ENCODE measurements at places on chromosomes 16 and 17.

DNA sequence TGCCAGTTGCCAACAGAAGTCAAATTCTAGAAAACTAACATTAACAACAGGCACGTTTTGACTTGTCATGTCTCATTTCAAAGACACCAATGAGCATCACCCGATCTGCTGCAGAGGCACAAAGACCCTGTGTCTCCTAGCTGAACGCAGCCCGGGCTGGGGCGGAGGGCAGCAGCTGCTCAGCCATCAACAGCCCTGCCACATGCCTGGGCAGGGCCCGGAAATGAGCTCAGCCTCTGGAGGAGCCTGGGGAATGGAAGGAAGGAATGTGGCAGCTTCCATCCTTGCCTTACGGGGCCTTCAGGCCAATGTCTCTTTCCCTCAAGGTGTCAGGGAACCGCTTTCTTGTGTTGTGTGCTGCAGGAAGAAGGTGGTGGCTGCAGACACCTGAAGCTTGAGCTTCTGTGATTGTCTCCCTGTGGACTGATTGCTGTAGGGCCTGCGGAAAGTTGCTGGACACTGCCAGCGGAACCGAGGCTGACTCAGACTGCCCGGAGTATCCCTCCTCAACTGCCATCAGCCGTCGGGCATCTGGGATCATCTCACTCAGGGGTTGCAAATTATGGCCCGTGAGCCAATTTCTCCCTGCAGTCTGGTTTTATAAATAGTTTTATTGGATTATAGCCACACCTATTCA lies 7.3 kb downstream of the CDH13 start:
- no peak for DNase-seq

DNA sequence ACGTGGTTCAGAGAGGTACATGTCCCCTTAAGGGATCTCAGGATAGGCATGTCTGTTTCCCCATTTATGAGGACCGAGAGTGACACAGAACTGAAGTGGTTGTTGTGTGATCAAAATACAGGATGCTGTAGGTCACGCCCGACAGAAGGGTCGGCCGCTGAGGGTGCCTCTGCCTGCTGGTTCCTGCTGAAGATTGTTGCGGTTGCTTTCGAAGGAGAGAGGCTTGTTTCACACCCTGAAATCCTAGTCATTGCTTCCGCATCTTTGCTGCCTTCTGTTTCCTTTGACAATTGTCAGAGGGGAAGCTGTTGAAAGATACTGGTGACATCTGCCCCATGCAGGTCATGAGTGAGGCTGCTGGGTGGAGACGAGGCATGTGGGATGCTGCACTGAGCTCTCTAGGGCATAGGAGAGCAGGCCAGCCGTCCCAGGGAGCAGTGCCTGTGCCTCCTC lies 3.8 kb upstream of the NAT9 start:
- DNase-seq = peak; percentile 64

DNA sequence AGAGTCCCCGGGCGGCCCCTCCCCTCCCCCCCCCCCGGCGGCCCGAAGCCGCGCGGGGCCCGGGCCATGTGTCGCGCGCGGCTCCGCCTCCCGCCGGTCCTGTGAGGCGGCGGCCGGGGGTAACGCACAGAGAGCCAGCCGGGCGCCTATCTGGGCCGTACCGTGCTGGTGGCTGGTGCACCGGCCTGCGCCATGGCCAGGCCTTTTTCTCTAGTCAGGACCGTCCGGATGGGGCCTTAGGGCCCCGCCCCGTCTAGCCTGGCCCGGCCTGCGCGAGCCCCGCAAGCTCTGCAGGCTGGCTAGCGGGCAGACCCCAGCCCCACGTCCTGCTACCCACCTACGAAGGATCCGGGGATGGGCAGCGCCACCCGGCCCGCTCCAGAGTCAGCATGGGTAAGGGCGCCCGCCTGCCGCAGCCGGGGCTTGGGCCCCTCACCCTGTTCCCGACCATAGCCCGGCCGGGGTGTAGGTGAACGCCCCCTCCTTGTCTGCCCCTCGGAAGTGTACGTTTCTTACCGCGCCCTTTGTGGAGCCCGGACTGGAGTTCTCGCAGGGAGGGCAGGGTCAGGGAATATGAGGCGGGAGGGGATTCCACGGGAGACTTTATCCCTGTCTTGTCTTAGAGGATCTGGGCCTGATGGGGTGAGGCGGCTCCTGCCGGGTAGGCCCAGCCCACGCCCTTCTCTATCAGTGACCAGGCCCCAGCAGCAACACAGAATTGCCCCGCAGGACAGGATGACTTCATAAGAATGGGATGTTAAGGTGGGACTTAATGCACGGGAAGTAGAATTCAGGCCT lies at the start of gene CENPT:
Gene CENPT (minus strand): TSS at position 630 of the 798 bp plus-strand sequence. CDS start 13,834 bp downstream, outside the sequence.
- peak; percentile 48 for DNase-seq

DNA sequence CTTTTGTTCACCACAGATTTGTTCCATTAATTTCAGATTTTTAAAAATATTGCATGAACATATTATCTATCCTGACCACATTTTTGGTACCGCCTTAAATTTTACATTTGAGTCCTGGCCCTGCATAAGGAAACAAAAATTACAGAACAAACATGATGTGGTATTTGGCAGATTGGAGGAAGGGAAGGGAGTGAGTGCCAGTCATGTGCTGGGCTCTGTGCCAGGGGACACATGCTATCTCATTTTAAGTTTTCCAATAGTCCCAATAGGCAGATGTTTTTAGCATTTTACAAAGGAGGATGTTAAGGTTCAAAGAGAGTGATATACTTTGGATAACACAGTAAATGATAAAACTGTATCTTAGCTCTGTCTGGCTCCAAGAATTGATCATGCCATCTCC lies 185.1 kb downstream of the CDK5R1 start:
- DNase-seq = no peak

- no peak for DNase-seq
Observed at GRCh38 chr17:73027130-73027741, 65.3 kb downstream of the SLC39A11 start.

DNA sequence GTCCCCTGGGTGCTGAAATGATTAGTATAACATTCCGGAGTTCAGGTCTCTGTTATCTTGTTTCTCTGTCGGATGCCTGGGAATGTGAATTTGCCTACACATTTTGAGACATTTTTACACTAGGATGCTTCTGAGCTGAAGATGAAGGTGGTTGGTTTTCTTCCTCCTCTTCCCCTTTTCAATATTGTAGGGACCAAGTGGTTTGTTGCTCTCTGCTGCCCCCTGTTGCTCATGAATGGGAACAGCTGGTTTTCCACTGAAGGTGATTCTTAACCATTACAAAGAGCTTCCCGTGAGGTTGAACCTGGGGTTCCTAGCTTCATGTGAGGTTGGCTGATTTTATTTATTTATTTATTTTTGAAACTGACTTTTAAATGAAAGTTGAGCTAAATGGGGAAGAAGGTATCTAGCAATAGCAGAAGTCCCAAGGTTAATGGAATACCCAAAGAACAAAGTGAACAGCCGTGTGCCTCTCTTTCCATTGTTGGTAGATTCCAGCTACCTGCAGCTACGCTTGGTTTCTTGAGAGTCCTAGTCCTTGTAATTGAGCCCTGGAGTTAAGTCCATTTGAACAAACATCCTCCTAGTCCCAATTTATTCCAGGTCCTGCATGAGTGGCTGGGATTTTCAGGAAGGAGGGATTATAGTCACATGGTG lies 983.9 kb upstream of the EEF2KMT start:
- DNase-seq = peak; percentile 28

GRCh38 chr17:50955160-50955559 lies 89.0 kb upstream of the TOB1 start:
- DNase-seq = peak; percentile 17

DNA sequence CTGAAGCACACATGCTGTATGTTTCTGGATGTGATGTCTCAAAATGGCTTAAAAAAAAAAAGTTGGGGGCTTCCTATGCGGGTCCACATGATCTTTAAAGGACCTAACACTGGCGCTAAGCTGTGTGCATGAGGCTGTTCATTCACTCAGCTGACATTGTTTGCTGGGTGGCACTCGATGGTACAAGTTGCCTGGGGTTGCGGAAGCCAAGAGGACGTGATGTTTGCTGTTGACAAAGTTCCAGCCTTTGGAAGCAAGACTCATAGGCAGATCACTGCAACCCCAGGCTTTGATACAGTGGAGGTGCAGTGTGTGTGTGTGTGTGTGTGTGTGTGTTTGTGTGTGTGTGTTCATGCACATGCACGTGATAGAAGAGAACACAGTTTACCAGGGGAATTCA lies 29.5 kb upstream of the DNAI2 start:
- no peak for DNase-seq

Data from activated T-cell treated with anti-CD3 and anti-CD28 coated beads, Interleukin-2, amount 50 U/mL, for 48 hours (primary cell).